ENCODE measurements at places on chromosomes 13 and 19. TPM values are rescaled to one million over a fixed set of nuclear protein-coding genes. Genes with fewer than 3 reads are reported as not detected.

- no peak for DNase-seq
Observed at GRCh38 chr13:110524541-110525257, 36.8 kb downstream of the RAB20 start.

TMEM259 gene
- total RNA-seq, result 65.1 TPM

DNA sequence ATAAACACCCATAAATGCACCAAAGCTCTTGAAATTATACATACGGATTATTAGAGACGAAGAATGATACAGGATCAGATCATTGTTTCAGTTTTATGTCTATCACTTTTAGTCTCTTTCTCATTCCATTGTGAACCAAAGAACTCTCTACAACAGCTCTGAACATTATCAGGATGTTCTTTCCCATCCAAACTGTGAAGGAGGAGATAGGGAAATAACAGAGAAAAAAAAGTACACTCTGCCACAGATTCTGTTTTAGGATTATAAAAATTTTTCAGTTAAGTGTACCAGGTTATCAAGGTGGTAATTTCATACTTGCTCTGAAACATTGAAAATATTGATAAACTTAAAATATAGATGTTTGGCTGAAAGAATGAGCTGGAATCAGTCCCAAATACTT, 270.9 kb downstream of the MZT1 start:
- DNase-seq, result no peak

DNA sequence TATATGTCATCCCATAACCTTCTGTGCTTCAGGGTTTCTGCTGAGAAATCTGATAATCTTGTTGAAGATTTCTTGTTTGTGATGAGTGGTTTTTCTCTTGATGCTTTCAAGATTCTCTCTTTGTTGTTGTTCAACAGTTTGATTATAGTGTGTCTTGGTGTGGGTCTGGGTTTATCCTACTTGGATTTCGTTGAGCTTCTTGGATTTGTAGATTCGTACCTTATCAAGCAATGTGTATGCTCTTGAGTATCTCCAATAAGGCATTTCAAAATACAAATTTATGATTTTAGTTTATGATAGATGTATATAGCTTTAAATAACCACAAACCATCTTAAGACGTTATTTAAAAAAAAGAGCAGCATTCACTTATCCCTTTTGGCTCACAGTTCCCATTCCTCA, 57.5 kb downstream of the URI1 start:
- no peak for DNase-seq

- DNase-seq, result no peak
Observed at GRCh38 chr13:94711561-94712286, 621 bp downstream of the SOX21 start.

ZNF506 gene
- 8.0 TPM for total RNA-seq

GRCh38 chr19:41401483-41401882, 3.9 kb downstream of the BCKDHA start:
- DNase-seq, result peak; percentile 65

IQCN gene
- total RNA-seq, result 0.07 TPM

NUFIP1 gene
- total RNA-seq, result 2.5 TPM

DNA sequence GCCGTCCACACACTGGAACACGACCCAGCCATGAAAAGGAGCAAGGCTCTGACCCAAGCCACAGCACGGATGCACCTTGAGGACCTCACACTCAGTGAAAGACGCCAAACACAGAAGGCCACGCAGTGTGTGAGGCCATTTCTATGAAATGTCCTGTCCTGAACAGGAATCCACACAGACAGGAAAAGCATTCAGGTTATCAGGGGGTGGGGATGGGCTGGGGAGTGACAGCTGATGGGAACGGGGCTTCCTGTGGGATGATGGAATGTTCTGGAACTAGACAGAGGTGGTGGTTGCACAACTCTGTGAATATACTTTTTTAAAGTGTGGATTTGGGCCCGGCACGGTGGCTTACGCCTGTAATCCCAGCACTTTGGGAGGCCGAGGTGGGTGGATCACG, 30.6 kb downstream of the GPX4 start:
- no peak for DNase-seq

- DNase-seq, result no peak
Observed at GRCh38 chr13:105184201-105184600, 1351.3 kb downstream of the EFNB2 start.

DNA sequence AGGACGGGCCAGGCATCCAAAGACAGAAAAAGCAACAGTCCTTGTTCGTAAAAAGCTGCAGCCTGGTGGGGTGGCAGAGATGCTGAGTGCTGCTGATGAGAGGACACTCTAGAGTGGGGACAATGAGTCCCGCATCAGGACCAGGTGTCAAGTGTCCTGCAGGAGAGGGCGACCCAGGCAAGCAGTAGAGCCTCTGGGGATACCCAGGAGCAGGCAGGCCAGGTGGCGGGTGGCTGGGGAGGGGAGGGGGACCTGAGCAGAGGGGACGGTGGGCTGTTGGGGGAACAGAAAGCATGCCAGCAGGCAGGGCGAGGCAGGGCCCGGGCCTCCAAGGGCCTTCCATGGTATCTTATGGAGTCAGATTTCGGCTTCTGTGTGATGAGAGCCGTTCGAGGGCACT, 35.8 kb downstream of the GGACT start:
- DNase-seq, result no peak

ZNF550 gene
- 6.3 TPM for total RNA-seq

RNF113B gene
- not detected for total RNA-seq

- no peak for DNase-seq
Observed at GRCh38 chr13:50085063-50085462, 69.8 kb downstream of the KCNRG start.

GRCh38 chr19:56177564-56178243, 1.9 kb downstream of the GALP start:
- no peak for DNase-seq

- DNase-seq, result no peak
Observed at GRCh38 chr13:30307194-30307970, at the start of gene KATNAL1. TSS of gene KATNAL1 (minus strand) at chr13:30307551. CDS start at chr13:30283777, 23,774 bp downstream.

ZFP14 gene
- total RNA-seq, result 2.2 TPM

GRCh38 chr13:42992764-42993122, 702 bp upstream of the EPSTI1 start:
- DNase-seq, result no peak

- DNase-seq, result no peak
Observed at GRCh38 chr19:12666265-12667048, at the start of the genes MAN2B1 and WDR83. TSS of gene MAN2B1 (minus strand) at chr19:12666742. CDS start at chr19:12666701, 41 bp downstream. TSS of gene WDR83 (plus strand) at chr19:12666807. CDS start at chr19:12669791, 2,984 bp downstream.

- no peak for DNase-seq
Observed at GRCh38 chr13:36763126-36763722, 55.8 kb upstream of the RFXAP start.

DNA sequence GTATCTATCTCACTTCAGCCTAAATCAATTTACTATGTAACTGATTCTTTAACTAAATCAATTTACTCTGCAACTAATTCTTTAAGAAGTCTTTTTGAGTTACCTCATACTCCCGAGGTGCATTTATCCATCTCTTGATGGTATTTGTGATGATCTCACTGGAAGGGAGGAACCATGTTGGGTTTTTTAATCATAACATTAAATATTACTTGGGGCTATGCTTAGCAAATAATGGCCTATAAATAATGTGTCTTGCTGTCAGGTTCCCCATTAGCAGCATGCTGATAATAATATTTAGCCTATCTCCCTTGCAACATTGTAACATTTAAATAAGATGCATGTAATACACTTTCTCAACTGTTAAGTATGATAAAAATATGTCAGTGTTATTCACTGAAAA, 411.3 kb downstream of the SLITRK1 start:
- no peak for DNase-seq

GRCh38 chr13:75440100-75440499, 41.9 kb downstream of the TBC1D4 start:
- DNase-seq, result no peak

- no peak for DNase-seq
Observed at GRCh38 chr19:30775956-30776355, 403.8 kb downstream of the ZNF536 start.

KDM4B gene
- total RNA-seq, result 13.7 TPM

DNA sequence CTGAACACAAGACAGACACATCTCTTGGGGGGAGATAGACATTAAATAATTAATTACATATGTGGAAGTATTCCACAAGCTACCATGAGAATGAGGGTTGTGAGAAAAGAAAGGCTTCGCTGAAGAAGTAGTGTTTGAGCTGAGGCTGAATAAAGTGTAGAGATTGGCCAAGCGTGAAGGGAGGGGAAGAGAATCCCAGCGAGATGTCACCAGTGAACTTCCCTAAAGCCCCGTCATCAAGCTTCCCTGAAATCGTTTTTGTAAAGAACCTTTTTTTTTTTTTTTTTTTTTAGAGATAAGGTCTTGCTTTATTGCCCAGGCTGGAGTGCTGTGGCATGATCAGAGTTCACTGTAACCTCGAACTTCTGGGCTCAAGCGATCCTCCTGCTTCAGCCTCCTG, 235.2 kb downstream of the KCNRG start:
- no peak for DNase-seq

- no peak for DNase-seq
Observed at GRCh38 chr13:24684600-24684998, 4.4 kb downstream of the ATP12A start.

GRCh38 chr13:88976466-88976865, 1305.3 kb downstream of the SLITRK5 start:
- no peak for DNase-seq

DNA sequence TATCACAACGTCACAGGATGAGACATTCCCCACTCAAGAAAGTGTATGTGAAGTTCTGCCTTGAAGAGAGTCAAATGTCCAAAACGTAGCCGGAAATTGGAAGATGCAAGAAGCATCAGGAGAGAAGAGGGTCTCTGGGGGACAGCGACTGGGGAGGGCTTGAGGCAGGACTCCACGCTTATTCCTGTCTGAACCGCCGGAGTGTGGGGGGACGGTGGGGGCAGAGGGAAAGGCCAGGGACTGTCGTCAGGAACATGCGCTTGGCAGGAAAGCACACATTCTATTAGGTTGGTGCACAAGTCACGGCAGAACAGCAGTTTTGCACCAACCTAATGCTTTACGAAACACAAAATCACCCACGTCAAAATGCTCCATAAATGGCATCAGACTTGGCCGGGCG, 95.3 kb upstream of the TM9SF2 start:
- DNase-seq, result no peak

DNA sequence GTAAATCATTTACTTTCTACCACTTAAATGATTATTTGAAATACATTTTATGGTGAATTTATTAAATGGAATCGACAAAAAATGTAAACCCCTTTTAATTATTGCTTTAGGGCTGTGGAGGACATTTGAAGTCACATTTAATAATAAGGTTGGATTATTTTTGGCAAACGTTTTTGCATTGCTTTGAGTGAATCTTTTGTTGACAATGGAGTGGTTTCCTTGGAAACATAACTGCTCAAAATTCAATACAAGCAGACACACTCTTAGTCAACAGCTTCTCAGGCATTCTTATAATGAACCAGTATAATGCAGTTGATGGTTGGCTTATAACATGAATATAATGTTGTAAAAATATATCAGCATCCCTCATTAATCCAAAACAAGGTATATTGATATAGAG, 104.7 kb downstream of the DCLK1 start:
- no peak for DNase-seq

DNA sequence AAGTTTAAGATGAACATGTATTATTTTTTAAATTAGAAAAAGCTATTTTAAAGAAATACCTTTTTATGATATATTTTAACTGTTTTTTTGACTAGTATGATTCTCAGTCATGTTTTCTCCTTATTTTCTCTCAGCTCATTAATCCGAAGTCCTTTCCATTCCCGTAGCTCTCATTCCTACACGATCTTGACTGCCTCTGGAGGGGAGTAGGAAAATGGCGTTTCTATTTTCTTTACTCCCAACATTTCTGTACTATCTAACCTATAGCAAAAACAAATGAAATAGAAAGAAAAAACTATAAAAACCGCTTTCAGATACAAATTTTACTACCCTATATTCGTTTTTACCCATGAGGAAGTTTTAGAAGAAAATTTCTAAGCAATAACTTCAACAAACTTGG, 343.8 kb downstream of the RBM26 start:
- no peak for DNase-seq

DNA sequence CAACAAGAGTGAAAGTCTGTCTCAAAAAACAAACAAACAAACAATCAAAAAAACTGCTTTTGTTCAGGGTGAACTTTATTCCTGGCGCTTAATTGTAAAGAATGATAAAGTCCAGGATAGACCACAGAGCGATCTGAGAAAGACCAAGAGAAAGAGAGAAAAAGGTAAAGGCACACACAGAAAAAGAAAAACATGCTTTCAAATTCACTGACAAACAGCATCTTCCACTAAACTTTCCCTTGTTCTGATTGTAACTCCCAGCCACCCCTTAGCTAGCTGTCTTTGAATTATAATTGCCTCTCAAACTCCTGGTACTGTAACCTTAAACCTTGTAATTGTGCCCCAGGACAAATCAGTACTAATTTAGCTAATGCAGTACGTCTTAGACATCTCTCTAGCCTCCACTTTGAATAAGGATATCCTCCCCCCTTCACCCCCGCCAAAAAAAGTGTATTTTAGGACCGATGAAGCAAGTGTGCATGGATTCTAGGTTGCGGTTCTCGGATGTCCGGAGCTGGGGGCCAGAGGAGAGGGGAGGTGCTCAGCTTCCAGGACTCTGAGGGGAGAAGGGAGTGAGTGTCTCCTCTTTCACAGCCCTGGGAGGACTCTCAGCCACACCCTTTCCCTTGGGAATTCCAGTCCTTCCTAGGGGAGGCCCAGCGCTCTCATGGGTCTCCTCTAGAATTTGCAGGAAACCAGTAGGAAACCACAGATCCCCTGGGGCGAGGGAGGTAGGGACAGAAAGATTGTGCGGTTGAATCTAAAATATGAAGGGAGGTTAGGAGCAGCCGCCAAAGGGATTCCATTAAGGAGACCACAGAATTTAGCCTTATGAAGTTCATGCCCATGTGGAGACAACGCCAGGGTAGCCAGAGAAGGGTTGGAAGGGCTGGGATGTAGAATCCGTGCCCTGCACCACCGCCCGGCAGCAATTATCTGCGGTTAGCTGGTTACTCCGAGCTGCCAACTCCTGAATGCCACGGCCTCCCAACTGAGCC, 19.7 kb downstream of the ZNF536 start:
- DNase-seq, result no peak

- no peak for DNase-seq
Observed at GRCh38 chr13:76944456-76944855, 3.9 kb upstream of the ACOD1 start.

GRCh38 chr19:10137751-10138682, 18.3 kb upstream of the EIF3G start:
- DNase-seq, result no peak

NANOS3 gene
- not detected for total RNA-seq

Measured in pulmonary artery endothelial cell (primary cell).